ENCODE measurements at places on chromosomes 2 and 18.

- DNase-seq, result no peak
These were observed 146.3 kb upstream of the L3MBTL4 start for GRCh38 chr18:6561016-6561415.

DNA sequence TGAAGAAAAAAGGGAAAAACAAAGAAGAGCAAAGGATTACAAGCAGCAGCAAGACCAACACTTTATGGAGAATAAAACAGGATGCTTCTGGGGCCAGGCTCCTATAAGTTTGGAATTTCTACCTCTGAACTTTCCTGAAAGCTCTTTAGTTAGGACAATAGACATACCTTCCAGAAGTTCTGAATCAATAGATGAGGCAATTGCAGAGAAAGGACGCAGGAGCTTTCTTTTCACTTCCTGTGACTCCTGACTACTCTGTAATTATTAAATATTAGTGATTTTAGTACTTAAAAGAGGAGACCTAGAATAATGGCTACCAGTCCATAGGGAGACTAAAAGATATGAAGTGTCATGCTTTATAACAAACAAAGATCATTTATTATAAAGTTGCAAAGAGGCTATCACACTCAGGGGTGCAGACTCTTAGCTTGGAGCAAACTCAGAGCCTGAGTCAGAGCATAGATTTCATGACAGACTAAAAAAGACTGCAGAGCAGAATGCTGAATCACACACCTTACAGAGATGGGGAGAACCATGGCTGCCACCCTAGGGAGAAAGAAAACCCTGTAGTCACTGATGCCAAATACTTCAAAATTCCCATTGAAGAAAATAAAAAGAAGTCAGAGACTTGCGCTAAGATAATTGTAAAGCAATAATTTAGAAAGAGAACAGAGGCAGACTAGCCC lies 52.5 kb upstream of the FAM136A start:
- no peak for DNase-seq

DNA sequence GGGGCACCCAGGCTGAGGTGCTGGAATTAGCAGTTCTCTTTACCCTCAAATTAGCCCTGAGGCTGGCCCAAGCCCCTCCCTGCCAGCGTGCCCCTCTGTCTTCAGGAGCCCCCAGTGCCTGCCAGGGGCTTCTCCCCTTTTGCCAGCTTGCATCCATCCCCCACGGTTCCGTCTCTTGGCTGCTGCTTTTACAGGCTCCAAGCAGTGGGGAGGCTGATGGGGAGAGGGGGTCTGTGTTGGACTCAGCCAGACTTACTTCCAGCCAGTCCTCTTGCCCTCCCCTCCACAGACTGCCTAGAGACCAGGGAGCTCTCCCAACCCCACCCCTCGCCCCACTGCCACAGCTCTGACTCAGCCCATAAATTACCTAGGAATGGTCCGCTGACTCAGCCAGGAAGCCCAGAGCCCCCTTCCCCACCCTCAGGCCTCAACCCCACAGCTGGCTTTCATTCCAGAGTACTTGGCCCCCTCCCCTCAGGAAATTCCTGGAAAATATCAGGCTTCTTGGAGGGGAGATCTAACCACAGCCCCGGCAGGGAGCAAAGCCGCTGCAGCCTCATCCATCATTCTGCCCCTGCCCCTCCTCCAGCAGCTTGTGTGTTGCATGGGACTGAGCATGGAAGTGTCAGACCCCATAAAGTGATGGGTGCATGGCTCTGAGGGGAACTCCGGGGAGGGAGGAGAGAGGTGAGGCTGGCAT lies 184.6 kb downstream of the ZFP36L2 start:
- DNase-seq, result peak; percentile 15

- no peak for DNase-seq
These were observed 257.0 kb upstream of the GYPC start for GRCh38 chr2:126399001-126399400.

DNA sequence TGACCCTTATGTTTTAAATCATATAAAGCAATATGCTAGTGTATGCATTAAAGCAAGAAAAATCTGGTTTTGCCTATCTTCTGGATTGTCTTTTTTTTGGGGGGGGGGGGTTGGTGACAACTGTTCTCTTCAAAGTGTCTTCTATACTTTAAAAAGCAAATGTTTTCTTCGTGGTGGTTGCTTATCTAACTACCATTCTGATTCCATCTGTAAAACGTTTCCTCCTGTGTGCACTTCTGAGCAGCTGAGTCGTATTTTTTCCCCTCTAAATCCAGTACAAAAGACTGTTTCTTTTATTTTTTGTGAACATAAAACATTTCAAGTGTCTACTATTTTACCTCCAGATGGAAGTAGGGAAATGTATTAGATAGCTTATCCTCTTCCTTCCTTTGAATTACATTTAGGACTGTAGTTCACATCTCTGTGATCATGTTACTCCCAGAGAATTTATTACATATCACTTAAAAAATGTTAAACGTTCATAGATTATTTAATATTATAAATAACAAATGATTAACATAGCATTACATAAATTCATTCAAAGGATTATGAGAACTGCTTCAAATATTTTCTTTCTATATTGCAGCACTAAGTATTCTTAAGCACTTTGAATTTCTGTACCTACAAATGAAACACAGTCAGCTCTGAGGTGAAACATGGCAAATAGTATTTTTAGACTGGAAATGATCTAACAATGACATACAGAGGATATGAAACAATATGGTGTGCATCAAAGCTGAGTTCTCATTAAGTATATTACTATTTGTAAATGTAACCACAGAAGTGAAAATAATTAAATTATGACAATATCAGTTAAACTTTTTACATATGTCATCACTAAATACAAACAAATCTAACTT lies 56.4 kb downstream of the SCN3A start:
- no peak for DNase-seq

DNA sequence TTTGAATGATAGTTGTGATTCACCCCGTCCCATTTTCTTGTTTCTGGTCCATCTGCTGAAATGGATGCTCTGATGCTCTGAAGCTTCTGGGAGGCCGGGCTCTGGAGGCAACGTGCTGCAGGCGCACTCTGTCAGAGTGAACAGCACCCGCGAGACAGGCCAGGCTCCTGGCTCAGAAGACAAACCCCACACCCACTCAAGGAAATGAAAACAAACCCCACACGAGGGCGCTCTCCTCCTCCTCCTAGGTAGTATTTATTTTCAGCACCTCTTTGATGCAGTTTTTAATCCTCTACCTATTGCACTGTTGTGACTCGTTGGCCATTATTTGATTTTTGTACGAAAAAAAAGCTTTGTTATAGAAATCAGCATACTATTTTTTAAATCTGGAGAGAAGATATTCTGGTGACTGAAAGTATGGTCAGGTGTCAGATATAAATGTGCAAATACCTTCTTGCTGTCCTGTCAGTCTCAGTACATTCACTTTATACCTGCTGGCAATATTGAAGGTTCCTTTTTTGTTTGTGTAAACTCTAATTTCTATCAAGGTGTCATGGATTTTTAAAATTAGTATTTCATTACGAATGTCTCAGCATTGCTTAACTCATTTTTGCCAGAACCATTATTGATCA lies 10.3 kb upstream of the CHST10 start:
- peak; percentile 40 for DNase-seq

DNA sequence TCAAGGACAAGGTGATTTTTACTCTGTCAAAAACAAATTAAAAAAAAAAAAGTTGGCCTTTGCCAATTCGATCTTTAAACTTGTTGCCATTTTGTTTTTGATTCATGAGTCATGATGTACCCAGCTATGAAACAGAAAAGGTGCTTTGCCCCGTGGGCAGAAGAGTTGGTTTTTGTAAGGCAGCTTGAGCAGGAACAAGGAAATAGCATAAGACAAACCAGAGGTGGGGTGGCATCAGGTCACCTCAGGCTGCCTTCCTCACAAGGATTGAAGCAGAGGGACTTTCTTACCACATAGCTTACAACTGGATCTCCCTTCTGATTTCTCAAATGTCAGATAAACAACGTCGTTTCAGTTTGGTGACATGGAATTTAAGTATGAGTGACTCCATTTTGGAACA lies 123.8 kb downstream of the ARL4C start:
- no peak for DNase-seq

DNA sequence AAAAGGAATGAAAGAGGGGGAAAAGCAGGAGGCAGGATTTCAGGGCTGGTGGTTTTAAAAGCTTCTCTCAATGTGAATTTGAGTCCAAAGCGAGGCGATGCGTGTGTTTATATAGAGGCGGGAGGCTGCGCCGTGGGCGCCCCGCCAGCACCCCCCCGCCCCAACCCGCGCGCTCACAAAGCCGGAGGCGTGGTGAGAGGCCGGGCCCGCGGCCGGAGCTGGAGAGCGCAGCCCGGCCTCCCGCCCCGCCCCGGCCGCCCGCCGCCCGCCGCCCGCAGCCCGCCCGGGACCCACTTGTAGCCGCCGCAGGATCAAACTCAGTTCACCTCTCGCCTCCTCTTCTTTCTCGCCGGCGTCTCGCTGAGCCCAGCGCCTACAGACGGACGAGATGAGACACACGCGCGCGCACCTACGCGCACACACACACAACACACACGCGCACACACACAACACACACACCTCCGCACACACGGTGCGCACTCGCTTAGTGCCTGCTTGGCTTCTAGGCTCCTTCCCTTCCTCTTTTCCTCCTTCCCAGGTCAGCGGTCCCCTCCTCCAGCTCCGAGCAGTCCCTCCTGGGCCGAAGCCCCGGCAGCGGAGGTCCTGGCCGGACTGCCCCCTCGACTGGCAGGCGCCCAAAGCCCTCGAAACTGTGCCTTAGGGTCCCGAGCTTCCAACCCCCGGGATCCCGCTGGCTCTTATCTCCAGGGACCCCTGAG lies 1.3 kb upstream of the CYP26B1 start:
- DNase-seq, result peak; percentile 27

- no peak for DNase-seq
These were observed 18.7 kb downstream of the DCAF17 start for GRCh38 chr2:171452773-171453172.

DNA sequence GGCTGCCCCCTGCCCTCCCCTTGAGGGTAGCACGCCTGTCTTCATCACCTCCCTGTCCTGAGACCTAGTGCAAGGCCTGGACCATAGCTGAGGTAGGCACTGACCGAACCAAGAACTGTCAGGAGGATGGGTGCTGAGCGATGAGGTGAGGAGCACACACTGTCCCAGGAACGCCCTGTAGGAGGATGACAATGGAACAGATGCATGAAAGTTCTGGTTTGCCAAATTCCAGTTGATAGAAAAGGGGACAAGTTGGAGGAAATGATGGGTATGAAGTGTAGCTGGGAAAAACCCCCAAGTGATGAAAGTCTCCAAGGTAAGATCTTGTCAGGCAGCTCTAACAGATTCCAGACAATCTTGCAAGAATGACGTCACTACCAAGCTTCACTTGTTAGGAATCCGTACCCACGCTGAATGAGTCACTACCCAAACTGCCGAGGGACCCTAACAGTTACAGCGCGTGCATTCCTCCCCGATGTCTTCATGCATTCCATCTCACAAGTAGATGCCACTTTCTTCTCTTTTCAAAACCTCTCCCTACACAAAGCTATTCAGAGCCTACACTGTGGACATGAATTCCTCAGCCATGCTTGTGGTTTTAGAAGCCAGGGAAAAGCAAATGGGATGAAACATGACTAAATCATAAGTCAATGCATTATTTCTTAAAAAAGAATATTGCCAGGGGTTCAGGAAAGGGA lies 27.6 kb downstream of the MRPL33 start:
- DNase-seq, result peak; percentile 100

DNA sequence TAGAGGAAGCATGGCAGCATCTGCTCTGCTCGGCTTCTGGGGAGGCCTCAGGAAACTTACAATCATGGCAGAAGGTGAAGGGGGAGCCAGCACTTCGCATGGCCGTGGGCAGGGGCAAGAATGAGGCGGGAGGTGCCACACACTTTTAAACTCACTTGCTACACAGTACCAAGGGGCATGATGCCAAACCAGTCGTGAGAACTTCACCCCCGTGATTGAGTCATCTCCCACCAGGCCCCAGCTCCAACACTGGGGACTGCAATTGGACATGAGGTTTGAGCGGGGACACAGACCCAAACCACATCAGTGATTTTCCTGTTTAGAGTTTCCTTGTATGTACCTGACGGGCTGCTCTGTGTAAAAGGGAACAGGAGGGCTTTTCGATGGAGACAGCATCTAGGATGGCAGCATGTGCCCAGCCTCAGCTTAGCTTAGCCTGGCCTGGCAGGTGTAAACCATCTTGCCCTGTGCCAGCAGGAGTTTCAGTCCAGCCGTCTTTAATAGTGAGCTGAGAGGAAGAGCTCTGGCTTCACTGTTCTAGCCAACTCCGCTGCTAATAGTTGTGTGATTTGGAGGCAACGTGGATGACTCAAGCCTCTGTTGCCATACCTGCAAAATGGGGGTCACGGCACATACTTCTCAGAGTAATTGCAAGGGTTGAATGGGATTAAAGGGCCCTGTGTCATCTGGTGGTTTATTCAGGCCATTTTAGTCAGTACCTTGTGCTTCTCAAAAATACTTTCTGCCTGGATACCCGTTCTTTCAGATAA lies 101.8 kb downstream of the ASAP2 start:
- no peak for DNase-seq

- no peak for DNase-seq
These were observed 45.6 kb downstream of the INSIG2 start for GRCh38 chr2:118133916-118134315.

GRCh38 chr2:226766352-226767055 lies 33.1 kb downstream of the IRS1 start:
- no peak for DNase-seq

DNA sequence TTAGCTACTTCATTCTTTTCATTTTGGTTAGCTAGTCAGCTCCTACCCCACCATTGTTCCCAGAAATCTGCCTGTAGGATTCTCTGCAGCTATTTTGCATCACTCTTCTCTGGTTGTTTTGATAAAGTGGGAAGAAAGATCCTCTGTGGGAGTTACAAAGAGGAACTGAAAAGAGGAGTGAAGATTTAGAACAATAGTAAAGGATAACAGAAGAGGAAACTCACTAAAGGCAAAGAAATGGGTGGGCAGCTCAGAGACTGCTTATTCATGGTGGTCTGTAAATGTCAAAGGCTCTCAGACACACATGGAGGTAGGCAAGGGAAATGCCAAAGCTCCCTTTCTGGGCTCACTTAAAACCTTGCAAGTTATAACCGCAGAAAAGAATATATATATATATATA lies 17.2 kb upstream of the CD207 start:
- DNase-seq, result no peak

GRCh38 chr18:13635046-13635445 lies 91.3 kb downstream of the FAM210A start:
- DNase-seq, result no peak

DNA sequence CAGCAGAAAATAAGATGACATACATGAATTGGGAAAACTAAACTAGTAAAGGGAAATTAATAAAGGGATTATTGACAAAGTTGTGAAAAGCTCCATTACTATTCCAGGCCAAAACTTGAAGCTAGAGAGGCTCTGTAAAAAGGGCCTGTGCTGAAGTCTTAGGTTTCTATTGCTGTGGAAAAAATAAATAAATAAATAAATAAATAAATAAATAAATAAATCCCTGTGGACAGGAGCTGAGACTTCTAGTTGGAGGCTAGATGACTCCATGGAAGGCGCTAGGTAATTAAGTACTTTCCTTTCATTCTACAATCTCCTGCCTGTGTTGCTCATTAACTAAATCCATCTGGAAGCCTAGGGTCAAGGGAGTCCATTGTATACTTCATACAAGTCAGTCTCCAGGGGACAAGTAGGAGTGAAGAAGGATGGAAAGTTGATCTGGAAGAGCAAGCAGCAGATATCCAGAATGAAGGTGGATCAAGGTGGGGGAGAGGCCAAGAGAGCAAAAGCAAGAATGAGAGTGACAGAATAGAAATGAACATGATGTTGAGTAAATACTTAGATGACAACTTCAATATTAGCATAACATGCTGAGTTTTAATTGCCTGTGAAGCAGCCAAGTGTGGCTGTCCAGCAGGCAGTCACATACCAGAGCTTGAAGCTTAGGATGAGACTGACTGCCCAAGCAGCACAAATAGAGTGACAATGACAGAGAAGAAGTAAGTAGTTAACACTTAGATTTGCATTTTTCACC lies 26.2 kb upstream of the CCNT2 start:
- DNase-seq, result no peak

GRCh38 chr2:59567151-59567550 lies 986.3 kb downstream of the BCL11A start:
- DNase-seq, result no peak

Measured in SW 1271 (cell line).